Right cardiac atrium (tissue), 5 donors: ENCODE measurements at places on chromosomes 5 and 9. TPM values are rescaled to one million over a fixed set of nuclear protein-coding genes. Genes with fewer than 3 reads are reported as not detected.
A peak's percentile ranks its signal among the peaks of the same experiment; 100 is the strongest.

- DNase-seq = peak; percentile 89
Observed at GRCh38 chr5:159819591-159820411, 96.5 kb upstream of the ADRA1B start.

- no peak for DNase-seq
Observed at GRCh38 chr9:97280755-97281330, 26.6 kb upstream of the CCDC180 start.

DNA sequence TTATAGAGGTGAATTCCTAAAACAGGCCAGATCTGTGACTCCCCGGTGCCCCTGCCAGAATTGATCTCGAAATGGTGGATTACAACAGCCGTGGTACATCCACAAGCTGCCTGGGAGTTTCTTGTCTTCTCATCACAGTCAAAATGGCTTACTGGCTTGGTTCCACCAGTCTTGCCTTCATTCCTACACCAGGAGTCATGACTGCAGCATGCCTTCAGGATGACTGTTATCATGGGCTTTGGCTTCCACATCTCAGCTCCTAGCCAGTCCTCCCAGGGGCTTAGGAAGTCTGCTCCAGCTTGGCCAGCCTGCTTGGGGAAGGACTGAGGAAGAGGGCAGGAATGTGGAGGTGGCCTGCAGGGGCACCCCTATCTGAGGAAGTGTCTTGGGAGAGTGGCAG is 132.9 kb upstream of the NR3C1 start:
- DNase-seq = peak; percentile 66

DNA sequence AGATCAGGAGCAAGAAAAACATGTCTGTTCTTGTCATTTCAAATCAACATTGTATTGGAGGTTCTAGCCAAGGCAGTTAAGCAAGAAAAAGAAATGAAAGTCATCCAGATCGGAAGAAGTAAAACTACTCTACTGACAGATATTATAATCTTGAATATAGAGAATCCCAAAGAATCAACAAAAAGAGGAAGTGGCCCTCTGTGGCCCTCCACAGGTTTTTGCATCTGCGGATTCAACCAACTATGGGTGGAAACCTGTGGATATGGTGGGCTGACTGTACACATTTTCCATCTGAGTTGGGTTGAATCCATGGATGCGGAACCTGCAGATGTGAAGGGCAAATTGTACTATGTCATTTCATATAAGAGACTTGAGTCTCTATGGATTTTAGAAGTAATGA is 35.1 kb downstream of the GAS1 start:
- DNase-seq = no peak

TYRP1 gene
- 35.1 TPM for total RNA-seq

DNA sequence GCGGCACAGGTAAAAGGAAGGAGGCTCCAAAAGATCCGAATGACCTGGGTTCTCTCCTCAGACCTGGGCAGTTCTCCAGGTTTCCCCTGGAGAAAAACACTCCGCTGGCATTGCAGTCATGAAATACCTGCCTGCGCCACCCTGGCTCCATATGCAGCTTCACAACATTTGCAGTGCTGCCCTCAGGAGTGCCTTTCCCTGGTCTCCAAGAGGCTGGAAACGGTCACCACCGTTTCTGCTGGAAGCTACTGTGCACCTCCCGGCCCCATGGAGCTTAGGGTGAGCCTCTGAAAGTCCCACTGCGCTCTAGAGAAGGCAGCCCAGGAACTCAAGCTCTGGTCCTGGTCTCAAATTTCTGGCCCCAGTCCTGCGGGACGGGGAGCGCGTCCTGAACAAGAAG is 670 bp downstream of the UGT3A1 start:
- no peak for DNase-seq

DNA sequence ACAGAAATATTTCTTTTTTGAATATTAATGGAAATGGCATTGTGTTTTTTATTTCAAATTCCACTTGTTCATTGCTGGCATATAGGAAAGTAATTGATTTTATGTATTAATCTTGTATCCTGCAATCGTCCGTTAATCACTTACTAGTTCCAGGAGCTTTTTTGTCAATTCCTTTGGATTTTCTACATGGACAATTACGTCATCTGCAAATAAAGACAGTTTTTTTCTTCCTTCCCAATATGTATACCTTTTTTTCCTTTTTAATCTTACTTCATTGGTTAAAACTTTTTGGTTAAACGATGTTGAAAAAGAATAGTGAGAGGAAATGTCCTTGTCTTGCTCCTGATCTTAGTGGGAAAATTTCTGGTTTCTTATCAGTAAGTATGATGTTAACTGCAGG is 1.5 kb upstream of the TIFAB start:
- DNase-seq = no peak

DNA sequence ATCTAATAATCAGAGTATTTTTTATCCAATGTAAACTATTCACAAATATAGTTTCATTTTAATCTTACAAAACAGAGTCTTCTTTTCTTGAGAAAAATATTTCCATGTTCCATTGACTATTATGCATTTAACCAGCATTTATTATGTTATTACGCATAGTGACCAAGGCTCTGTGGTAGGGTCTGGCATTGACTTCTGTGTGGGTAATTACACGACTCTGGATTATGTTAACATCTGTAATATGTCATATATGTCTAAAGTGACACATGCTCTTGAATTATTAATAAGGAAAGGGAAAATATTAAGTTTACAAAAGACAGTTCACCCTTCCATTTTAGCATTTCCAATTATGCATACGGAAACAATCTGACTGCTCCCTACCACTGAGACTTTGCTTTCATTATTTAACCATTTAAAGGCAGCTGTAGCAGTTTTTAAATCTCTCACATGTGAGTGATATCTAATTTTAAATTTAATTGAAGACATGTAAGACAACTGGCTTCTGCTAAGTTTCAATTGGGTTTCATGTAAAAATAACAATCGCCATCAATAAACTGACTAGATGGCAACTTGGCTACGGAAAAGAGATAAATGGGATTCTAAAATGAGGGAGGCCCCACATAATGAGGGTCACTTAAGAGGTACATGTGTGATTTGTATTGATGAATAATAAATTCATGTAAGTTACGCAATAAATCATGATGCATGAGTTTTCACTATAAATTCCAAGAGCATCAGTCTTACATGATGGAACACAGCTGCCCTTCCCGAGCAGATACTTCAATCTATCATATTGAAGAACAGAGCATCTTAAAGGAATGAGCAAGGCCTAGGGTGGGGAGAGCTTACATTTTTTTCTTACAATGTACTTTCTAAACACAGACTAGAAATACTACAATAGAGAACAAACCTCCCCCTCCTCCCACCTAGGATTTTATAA is 1056.8 kb downstream of the MAT2B start:
- no peak for DNase-seq

GRCh38 chr9:1617419-1617818 is 397.7 kb upstream of the SMARCA2 start:
- DNase-seq = no peak

- DNase-seq = no peak
Observed at GRCh38 chr5:57408714-57409113, 73.9 kb downstream of the ACTBL2 start.

IFNA21 gene
- total RNA-seq = not detected

SARDH gene
- 2.7 TPM for total RNA-seq
